ENCODE measurements at places on chromosomes 1 and 21.

GRCh38 chr1:18390953-18391352 lies 89.8 kb upstream of the KLHDC7A start:
- DNase-seq = no peak

DNA sequence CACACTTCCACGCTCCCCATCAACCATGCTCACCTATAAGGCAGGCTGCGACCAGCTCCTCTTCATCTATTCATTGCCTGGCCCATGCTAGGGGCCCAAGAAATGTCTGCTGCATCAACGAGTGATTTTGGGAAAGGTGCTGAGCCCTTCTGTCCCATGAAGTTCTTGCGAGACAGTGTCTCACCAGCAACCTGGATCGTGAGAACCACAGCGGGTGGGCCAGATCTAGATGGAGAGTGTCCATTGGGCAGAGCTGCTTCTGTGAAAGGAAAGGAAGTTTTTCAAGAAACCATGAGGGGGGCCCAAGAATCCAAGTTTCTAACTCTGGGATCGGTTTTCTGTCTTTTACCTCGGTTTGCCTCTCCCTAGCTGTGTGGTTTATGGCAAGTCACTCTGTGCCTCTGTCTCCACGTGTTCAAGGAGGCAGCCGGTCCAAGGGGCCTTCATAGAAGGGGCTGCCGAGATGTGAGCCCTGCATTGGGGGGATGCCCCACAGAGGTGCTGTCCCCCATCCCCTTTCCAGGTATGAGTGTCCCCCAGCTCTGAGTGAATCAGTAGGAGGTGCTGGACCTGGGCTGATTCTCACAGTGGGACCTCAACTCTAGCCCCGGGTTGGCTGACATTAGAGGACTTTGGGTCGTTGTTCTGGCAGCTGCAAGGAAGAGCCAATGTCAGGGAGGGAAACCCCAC lies 8.3 kb upstream of the PADI1 start:
- no peak for DNase-seq

DNA sequence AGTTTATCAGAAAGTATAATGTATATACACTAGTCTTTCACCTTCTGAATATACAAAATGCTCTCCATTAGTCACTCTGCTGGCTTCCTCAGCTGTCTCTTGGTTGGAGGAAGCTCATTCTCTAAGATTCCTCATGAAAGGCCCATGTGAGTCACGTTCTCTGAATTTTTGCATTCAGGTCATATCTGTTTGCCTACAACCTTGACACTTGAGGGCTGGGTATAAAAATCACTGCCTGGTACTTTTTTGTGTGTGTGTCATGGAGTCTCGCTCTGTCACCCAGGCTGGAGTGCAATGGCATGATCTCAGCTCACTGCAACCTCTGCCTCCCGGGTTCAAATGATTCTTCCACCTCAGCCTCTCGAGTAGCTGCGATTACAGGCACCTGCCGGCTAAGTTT lies 2.8 kb upstream of the GALNT2 start:
- DNase-seq = no peak

DNA sequence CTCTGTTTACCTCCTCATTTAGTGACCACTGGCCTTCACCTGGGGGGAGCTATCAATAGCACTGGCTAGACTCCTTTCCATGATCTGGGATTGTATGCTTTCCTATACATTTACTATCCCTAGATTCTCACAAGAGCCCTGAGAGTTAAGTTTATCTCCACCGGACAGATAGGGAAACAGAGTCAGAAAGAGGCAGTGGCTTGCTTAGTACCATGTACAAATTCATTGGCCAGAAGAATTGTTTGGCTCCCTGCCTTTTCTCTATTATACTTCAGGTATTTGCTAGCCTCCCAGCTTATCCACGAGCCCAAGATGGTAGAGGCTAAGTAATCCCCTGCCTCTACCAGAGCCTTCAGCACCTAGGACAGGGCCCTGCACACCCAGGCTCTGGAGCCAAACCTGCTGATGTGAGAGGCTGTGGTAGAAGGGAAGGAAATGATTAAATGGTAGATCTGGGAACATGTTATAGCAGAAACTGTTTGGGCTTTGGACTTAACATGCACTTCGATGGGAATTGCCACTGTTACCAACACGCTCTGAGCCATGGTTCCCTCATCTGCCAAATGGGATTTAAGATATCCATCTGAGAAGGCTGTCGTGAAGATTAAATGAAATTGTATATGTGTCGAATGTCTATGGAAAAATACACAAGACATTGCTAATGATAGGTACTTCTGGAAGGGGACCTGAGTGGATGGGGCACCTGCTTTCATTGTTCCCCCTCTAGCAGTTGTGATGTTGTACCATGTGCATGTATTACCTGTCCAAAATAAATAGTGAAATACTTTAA lies 3.1 kb upstream of the BLACAT1 start:
- DNase-seq = peak; percentile 72

GRCh38 chr1:231969076-231969475 lies 342.5 kb downstream of the DISC1 start:
- DNase-seq = no peak

- DNase-seq = no peak
These were observed 147.1 kb downstream of the C1orf21 start for GRCh38 chr1:184533915-184534314.

GRCh38 chr1:91700771-91701471 lies 185.0 kb downstream of the TGFBR3 start:
- DNase-seq = no peak

- no peak for DNase-seq
These were observed 91.0 kb upstream of the KCNA3 start for GRCh38 chr1:110765640-110766335.

DNA sequence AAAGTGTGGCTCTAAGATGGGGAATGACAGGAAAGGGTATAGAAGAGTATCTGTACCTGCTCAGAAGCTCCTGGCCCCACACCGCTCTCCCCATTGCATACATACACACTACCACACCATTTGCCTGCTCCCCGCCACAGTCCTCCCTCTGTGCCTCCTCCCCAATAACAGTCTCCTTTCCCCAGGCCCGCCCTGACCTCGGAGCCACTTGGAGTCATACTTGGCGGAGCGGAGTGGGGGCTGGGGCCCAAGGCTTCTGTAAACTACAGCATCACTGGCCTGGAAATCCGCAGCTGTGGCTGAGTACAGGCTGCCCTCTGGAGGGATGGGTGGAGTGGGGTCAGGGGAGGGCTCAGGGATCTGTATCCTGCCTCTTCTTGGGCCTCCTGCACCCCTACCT lies 8.6 kb downstream of the SEMA6C start:
- no peak for DNase-seq

- DNase-seq = no peak
These were observed 175.6 kb upstream of the ESRRG start for GRCh38 chr1:216898801-216899200.

DNA sequence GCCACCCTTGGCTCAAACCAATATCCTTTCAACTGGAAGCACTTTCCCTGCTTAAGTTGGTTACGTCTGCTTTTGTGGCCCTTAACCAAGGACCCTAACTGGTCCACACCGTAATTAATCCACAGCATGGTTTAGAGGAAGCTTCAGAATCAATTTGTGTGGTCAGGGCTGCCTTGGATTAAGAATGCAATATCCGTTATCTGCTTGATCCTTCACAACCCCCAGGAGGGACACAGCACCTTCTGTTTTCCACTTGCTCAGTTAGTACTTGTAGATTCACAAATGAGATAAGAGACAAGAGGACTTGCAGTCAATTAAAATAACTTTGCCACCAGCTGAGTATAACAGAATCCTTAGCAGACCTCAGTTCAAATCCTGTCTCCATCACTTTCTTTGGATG lies 56.9 kb upstream of the LRP8 start:
- DNase-seq = no peak

- DNase-seq = no peak
These were observed 6.7 kb upstream of the CFAP126 start for GRCh38 chr1:161374373-161374772.

DNA sequence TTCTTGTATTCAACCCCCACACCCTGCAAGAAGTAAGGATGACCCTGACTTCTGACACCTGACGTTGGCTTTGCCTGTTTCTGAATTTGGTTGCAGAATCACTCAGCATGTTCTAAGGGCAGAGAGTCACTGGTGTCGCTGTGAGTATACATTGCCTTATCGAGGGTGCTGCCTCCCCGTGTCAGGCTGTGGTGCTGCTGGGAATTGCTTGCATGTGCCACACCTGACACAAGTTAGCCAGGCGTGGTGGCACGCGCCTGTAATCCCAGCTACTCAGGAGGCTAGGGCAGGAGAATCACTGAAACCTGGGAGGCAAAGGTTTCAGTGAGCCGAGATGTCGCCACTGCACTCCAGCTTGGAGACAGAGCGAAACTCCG lies 45.9 kb downstream of the WDR4 start:
- peak; percentile 77 for DNase-seq

- no peak for DNase-seq
These were observed 195.3 kb downstream of the ZBTB18 start for GRCh38 chr1:244246334-244246733.

DNA sequence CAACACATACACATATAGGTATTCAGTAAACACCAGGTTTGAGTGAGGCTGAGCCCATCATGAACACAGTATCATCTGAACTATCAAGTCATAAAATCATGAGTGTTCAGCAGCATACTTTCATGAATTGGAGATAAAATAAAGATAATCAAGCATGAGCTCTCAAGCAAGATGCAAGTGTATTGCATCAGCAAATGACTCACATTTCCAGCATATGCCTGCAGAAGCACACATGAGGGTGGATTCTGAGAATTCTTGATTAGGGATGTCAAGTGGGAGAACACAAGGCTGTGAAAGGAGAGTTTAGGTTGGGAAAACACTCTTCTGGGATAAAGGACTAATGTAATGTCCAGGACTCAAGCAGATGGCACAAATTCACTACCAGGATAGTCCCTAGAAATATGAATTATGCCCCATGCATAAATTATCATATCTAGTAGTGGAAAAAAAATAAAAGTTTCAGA lies 299.2 kb downstream of the SRGAP2C start:
- DNase-seq = no peak

- DNase-seq = no peak
These were observed 6.5 kb downstream of the ENO1 start for GRCh38 chr1:8871965-8872399.

GRCh38 chr21:16837321-16837720 lies 675.5 kb upstream of the CXADR start:
- DNase-seq = no peak

DNA sequence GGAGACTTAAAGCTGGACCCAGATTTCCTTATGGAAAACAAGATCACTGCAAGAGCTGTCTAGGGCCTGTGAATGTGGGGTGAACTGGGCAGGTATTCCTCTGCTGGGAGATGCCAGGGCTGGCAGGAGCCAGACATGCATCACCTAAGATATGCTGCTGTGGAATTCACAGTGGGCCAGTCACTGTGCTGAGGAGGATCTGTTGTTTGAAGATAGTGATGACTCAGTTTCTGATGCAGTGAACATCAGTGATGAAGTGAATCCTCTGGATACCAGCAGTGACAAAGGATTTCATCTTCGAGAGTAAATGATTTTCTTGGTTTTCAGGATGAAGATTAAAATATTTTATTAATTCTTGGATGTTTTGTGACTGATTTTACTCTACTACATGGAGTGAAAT lies 29.9 kb upstream of the CAMSAP2 start:
- DNase-seq = no peak

GRCh38 chr1:80818211-80818610 lies 982.5 kb upstream of the ADGRL2 start:
- no peak for DNase-seq

DNA sequence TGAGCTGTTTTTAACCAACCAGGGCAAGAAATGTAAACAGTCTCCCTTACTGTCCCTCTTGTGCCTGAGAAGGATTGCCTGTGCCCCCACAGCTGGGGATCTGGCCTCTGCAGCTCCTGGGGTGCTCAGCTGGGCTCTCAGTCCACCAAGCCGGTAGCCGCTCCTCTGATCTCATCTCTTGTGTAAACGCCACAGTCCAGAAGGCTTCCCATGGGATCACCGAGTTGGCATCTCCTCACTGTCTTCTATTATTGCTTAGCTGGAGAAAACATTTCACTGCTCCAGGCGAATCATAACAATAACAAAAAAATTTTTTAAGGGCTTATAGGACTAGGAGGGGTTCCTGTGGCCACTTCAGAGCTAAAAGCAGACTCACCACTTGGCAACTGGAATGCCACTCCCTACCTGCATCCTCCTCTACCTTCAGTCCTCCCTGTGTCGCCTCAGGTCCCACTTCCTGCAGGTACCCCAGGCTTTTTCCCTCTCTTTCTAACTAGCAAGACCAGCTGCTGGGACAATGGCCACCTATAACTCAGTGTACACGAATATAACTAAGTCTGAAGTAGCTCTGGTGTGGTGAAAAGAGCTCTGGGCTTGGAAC lies 75.8 kb downstream of the ATP1A1 start:
- no peak for DNase-seq

DNA sequence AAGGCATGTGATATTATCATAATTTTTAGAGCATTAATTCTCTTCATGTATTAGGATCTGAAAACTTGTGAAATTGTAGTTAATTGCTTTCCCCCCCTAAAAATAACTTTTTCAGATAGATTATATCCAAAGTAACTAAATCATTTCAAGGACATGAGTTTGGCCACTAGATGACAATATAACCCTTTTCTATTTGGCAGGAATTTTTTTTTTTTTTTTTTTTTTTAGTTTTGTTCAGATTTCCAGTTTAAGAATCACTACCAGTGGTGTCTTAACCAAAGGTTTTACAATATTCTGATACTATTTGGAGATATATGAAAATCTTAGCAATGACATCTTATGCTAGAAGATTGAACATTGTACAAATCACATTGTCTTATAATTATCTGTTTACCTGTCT lies 370.8 kb downstream of the AMY1C start:
- DNase-seq = no peak

DNA sequence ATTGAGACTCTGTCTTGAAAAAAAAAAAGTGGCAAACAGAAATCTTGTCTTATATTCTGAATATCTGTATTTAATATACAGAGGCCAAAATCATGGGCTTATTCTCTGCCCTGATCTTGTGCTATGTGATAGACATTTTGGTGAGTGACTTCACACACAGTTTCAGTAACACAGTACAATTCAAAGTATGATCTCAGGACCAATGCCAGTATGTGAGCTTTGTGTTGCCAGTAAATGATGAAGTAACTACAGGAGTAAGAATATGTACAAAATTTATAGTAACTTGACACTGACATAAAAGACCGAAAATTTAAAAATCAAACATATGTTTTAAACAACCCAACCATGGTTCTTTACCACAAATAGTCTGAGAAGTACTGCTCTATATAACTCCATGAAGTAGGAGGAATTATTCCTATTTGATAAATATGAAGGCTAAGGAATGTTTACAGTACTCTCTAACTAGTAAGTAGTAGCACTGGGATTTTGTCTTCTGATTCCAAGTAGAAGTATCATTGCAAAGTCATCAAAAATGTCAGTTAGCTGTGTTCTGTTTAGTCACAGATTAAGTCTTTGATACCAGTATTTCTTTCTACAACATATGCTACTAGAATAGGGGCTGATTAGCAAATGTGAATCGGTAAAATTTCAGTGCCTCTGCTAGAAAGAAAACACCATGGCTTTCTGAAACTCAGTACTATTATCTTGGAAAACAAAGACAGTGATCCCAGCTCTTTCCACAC lies 25.3 kb downstream of the DPH5 start:
- DNase-seq = no peak

- no peak for DNase-seq
These were observed 46.5 kb upstream of the LRRC52 start for GRCh38 chr1:165497069-165498013.
